ENCODE measurements at places on chromosomes 4 and X. TPM values are rescaled to one million over a fixed set of nuclear protein-coding genes. Genes with fewer than 3 reads are reported as not detected.

Gene GAGE12F
- total RNA-seq = not detected

Gene PRRG1
- total RNA-seq = not detected

Gene PLP1
- not detected for total RNA-seq

Gene IBSP
- not detected for total RNA-seq

Gene ATOH1
- not detected for total RNA-seq

Gene MAGEA12
- total RNA-seq = not detected

Gene ARMCX4
- total RNA-seq = 2.7 TPM

Gene ETDB
- not detected for total RNA-seq

Gene BST1
- total RNA-seq = 0.41 TPM

Gene SETD7
- 11.1 TPM for total RNA-seq

Gene UBE2K
- 94.3 TPM for total RNA-seq

Gene PRMT9
- 5.0 TPM for total RNA-seq

Gene SLC49A3
- 0.79 TPM for total RNA-seq

Gene CLNK
- not detected for total RNA-seq

Gene EFHC2
- total RNA-seq = not detected

Gene SEPTIN6
- 104 TPM for total RNA-seq

Gene CYBB
- total RNA-seq = 3.5 TPM

Gene MAGEA9B
- total RNA-seq = not detected

Gene GLUD2
- 0.76 TPM for total RNA-seq

Gene NSG1
- 1.9 TPM for total RNA-seq

Gene SATL1
- total RNA-seq = not detected

Gene PNMA5
- total RNA-seq = not detected

Gene TMPRSS11B
- total RNA-seq = not detected

Gene CYTL1
- total RNA-seq = not detected
